Fibroblast of skin of right biceps (primary cell): ENCODE measurements at places on chromosomes 1 and 21.

- DNase-seq: no peak
These were observed 134.6 kb downstream of the TSEN15 start for GRCh38 chr1:184186167-184186566.

DNA sequence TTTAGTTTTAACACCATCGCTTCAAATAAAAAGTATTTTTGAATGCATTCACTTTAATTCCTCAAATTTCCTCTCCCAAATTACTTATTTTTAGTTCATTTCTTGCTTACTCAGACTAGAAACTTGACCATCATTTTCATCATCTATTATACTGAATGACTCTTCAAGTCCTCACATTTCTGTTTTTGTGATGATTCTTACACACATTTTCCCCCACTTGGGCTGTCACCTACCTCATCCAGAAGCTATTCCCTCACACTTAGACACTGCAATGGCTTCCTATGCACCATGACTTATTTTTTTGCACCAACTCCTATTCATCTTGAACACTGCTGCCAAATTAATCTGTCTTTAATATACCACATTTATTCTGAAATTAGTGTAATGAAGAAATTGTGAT, 239.6 kb upstream of the DUSP10 start:
- peak; percentile 59 for DNase-seq

DNA sequence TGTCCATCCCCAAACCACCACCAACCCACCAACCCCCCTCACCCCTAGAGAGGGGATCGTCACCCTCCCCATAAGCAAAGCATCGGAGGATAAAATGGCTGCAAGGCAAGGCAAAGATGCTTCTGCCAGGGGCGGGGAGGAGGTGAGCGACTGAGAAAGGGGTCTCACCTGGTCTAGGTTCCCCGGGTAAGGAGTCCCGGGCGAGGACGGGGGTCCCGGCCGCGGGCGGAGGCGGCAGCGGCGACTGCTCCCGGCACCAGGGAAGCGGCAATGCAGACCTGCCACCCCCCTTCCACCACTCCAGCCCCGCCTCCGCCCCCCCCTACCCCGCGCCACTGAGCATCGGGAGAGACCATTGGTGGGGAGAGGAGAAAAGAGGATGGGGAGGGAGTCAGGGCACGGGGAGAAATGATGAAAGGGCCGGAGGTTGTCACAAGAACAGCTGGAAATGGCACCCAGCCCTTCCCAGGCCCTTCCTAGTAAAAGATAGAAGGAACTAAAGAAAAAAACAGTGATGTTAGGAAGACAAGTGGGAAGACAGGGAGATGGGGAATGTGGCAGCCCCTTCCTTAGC, at the start of gene SV2A:
Gene SV2A, minus strand, starts transcription at position 274 of the 574 bp plus-strand sequence. CDS start 4,004 bp downstream, outside the sequence.
- DNase-seq: peak; percentile 74

GRCh38 chr1:10104834-10105233, 72.1 kb downstream of the UBE4B start:
- no peak for DNase-seq

GRCh38 chr21:31042080-31042464, 3.8 kb upstream of the KRTAP19-8 start:
- DNase-seq: no peak

- no peak for DNase-seq
These were observed 3.9 kb downstream of the COL18A1 start for GRCh38 chr21:45408801-45409261.

GRCh38 chr1:245717611-245718010, 562.8 kb downstream of the KIF26B start:
- no peak for DNase-seq

- DNase-seq: peak; percentile 72
These were observed 239.6 kb upstream of the BEND5 start for GRCh38 chr1:49016030-49016977.

GRCh38 chr1:113129529-113130185, 56.7 kb downstream of the LRIG2 start:
- peak; percentile 19 for DNase-seq

DNA sequence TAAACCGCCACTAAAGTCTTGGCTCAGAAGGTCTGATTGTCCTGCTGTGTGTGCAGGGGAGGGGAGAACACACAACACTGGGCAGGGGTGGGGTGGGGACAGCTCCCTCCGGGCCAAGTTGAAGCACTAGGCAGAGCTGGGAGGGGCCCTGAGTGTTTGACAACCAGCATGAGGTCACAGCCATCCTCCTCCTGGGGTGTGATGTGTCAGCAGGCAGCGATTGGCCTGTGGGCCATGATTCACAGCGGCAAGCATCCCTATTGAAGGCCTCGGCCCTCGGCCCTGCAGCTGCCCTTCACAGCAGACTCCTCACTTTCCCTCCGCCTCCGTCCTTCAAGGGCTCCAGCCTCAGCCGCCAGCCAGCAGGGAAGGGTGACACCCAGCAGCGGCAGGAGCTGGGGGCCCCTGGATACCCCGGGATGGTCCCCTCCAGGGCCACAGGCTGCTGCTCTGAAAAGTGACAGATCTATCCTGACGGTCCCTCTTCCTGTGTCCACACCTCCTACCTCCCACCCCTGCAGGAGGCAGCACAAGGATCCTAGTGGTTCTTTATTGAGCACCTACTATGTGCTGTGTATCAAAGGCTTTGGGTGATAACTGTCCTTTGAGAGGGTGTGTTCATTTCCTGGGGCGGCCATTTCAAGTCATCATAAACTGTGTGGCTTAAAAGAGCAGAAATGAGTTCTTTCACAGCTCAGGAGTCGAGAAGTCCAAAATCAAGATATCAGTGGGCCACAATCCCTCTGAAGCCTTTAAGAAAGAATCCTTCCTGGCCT, 66.0 kb upstream of the SLC25A33 start:
- peak; percentile 89 for DNase-seq

GRCh38 chr1:111882986-111883560, 106.4 kb downstream of the KCND3 start:
- no peak for DNase-seq

- DNase-seq: no peak
These were observed 62.4 kb downstream of the CD247 start for GRCh38 chr1:167455786-167456446.

DNA sequence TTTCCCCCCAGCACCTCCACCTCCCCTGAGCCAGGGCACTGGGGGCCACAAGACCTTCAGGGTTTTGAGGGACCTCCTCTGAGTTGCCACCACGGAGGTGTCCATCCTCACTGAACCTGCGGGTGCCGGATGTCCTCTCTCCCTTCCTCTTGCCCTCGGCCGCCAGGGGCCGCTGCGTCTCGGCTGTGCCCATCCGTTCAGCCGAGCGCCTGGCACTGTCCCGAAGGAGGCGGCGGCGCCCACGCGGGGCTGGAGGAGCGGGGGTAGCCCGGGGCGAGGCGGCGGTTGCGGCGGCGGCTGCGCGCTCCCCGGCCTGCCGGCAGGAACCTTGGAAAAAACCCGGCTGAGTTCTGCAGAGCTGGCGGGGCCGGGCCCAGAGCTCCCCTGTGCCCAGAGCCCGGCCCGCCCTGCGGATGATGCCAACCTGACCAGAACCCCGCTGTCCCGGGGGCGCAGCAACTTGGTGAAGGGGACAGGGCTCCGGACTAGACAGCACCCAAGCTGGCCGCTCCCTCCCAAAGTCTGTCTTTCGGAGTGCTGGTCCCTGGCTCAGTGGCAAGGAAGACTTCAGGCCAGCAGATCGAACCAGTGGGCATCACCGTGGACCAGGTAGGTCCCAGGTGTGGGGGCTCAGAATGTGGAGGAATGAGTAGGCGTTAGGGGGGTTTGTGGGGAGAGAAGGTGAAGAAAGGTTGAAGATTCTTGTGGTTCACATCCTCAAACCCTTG, 3.7 kb upstream of the PPM1J start:
- DNase-seq: peak; percentile 61

GRCh38 chr1:82880506-82880905, 1079.8 kb downstream of the ADGRL2 start:
- DNase-seq: no peak

DNA sequence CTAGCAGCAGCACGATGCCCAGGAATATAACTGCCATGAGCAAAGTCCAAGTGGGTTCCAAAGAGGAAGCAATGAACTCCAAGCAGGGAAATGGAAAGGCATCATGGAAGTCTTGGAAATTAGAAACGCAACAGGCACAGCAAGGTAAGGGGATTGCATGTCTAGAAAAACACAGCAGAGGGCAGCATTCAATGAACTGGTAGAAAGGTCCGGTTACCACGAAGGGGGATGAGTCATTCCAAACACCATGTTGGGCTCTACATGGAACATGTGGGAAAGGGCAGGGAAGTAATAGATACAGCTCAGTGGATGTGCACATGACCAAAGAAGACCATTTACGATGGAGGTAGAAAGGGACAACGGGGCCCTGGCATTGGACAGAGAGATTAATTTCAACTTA, 36.4 kb downstream of the RXRG start:
- DNase-seq: peak; percentile 59

GRCh38 chr1:218249338-218250140, 35.6 kb upstream of the RRP15 start:
- no peak for DNase-seq

DNA sequence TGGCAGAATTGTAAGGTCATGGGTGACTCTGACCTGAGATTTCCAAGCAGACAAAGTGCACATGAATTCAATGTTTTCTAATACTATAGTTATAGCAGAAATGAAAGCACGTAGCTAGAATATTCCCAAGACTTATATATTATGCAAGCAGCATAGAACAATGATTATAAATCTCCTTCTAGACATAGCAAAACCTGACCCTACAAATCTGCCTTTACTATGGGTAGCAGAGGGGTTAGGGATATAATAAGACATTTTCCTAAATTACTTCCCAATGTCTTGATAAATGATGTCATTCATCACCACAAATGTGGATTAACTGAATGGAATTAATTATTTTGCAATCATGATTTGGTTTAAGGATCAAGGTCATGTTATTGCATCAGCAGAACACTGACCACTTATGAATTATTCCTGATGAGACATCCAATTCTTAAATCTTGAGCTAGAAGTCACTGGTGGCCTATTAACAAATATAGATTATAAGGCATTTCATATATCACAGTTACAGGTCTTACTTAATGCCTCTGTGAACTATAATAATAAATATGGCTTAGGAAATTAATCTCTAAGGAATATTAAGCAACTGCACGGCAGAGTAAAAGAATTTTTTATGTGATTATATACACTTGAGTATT, 776.6 kb downstream of the AMY1C start:
- DNase-seq: no peak

GRCh38 chr21:45410151-45410864, 5.3 kb downstream of the COL18A1 start:
- DNase-seq: no peak

DNA sequence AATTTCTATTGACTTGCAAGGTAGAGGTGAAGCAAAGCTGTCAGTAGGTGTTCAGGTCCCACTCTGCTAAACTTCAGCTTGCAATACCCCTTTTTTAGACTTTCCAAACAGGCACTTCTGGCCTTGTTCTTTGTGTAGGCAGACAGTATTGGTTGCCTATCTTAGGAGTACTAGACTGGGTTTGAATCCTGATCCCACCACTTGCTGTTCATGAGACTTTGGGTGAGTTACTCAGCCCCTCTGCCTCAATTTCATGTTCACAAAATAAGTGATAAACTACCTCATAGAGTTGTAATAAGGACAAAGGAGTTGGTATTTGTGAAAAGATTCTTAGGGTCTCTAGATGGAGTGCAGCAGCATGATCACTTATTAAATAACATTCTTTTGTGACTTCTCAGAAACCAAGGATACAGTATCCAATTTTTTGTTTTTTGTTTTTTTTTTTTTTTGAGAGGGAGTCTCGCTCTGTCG, 5.2 kb downstream of the RCC1 start:
- peak; percentile 63 for DNase-seq

DNA sequence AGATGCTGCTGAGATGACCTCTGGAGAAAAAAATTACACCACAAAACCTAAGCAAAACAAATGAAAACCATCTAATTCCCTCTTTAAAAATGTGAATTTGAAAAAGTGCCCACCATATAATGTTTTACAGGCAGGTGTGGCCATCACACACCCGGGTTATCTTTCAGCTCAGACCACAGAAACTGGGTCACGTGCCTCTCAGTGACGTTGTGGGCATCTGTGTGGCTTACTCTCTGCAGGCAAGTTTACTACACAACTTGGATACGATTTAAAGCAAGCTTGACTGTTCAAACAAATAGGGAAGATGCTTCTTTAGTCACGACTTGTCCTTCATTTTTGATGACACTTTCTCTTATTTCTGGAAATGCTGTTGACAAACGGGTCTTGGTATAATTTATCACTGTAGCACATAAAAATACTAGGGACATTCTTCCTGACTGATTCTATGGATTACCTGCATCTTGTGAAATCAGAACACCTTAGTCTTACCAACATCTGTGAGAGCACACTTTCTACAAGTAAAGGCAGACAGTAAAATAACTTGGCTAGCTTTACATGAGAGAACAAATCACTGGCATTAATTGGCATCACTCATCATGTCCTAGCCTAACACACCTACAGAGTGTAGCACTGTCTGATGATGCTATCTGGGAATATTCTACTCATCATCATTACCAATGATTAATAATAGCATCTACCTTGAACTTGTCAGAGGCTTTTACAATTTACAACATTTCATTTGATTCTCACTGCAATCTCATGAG, 89.3 kb upstream of the EDEM3 start:
- no peak for DNase-seq

DNA sequence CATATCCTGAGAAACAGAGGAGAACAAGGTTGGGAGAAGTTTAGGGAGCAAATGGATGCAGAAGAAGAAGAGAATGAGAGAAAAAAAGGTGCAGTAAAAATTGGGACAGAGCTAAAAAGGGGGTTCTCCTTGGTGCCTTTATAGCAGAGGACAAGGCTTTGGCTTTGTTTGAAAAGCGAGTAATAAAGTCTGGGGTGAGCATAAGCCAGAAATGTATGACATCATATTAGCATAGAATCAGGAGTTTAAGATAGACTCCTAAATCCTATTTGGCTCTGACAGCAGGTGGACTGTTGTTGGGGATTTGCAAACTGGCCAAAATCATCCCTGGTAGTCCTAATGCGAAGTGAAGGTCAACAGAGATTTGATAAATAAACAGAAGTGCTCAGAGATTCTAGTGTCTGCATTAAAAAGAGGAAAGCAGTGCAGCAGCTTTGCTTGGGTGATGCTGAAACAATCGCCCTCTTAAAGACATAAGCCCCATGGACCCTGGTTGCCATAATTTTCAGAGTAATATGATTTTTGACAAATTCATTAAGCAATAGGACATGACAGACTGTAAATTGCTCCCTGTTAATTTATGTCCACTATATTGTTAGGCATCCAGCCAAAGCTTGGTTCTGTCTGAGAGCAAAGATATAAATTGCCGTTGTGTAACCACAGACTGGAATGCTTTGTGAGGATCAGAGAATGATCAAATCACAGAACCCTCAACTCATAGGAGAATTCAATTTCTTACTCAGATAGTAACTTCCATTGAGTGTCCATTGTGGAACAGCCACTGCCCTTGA, 385.0 kb upstream of the NFIA start:
- DNase-seq: peak; percentile 6
